ENCODE measurements at places on chromosomes 11 and 22.

- DNase-seq = no peak
These were observed 172.9 kb upstream of the NECTIN1 start for GRCh38 chr11:119901657-119902577.

- DNase-seq = no peak
These were observed 3.8 kb upstream of the PELI3 start for GRCh38 chr11:66462911-66463310.

GRCh38 chr11:94747601-94748041, 20.5 kb upstream of the AMOTL1 start:
- DNase-seq = no peak

GRCh38 chr11:95088946-95089619, 563 bp upstream of the ENDOD1 start:
- no peak for DNase-seq

DNA sequence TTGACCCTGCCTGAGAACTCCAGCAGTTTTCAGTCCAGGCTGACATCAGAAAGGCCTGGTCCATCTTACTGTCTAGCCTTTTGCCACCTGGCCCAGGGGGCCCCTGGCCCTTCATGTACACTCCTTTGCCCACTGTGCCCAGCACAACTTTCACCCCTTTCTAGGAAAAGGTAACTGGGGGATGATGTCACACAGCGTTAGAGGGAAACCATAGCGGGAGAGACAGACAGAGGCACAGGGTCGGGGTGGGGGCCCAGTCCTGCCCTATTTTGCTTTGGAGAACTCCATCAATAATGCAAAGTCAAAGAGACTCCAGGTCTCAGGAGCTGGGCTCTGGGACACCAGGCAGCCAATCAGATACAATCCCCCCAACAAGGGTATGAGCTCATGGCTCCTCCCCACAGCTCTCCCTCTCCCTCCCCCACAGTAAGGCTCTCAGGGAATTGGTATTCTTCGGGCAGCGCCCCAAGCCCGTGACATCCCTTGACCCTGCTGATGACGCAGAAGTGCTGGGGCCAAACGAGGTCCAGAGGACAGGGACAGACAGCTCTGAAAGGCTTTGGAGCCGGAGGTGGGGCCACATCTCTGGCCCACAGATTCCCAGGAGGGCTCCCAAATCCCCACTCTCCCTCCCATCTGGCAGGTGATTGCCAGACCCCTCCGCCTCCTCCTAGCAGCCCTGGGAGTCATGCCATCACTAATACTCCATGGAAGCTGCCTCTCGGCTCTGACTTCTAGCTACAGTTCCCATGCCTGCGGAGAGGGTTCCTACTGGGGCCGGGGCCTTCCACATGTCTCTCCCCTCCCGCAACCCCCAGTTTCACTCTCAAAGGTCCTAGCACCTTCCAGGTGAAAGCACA, 5.9 kb downstream of the USP2 start:
- no peak for DNase-seq

GRCh38 chr11:23991165-23991539, 505.7 kb upstream of the LUZP2 start:
- peak; percentile 73 for DNase-seq

DNA sequence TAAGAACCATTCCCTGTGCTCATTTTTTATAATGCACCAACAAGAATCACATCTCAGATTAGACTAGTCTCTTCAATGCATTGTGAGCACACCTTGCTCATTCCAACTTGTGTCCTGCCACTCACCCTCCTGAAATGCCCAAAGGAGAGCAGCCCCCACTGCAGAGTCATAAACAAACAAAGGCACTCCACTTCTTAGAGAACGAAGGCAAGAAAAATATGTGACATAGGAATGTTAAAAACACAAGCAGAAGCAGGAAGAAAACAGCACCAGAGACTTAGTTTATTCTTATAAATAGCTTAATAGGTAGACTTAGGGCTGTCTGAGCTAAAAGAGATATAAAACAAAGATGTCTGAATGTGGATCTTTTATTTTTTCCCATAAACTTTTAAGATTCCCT, 57.2 kb downstream of the GUCY1A2 start:
- no peak for DNase-seq

- DNase-seq = no peak
These were observed 61.3 kb downstream of the IGLL5 start for GRCh38 chr22:22948651-22949571.

GRCh38 chr11:129846508-129847335, 31.1 kb downstream of the TMEM45B start:
- DNase-seq = peak; percentile 80

DNA sequence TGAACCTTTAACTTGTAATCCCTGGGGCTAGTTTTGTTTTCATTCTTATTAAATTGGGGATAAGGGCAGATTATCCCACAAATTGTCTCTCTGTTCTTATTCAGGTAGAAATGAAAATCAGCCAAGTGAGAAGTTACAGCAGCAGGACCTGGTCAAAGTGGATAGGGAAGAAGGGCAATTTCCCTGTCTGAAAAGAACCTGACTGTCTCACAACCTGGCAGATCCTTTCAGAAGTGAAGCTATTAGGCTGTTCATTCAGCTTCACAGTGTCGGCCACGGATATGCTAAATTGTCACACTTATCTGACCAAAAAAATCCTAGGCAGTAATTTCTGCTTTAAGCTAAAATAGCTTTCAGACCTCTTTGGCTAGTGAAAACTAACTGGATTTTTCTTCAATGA, 712.6 kb upstream of the ANO5 start:
- no peak for DNase-seq

DNA sequence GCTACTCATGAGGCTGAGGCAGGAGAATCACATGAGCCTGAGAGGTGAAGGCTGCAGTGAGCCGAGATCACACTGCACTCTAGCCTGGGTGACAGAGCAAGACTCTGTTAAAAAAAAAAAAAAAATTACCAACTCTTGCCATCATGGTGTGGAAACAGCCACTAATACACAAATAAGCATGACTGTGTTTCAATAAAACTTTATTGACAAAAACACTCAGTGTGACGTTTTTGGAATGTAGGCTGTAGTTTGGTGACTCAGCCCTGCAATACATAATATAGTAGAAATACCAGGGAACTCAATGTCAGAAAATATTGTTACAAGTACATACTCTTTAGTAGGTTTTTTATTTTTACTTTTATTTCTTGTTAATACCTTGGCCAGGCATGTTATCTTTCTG, 207.1 kb downstream of the CASP12 start:
- DNase-seq = no peak
